Stimulated activated CD8-positive, alpha-beta memory T cell treated with anti-CD3 and anti-CD28 coated beads, Interleukin-4, amount 100 ng/mL, for 1 hour (primary cell): ENCODE measurements at places on chromosomes 4 and X.

GRCh38 chr4:164894702-164895101, 17.7 kb downstream of the APELA start:
- no peak for DNase-seq

GRCh38 chrX:47586043-47586787, 4.0 kb downstream of the TIMP1 start:
- DNase-seq, result no peak

GRCh38 chrX:136907621-136908020, 27.1 kb upstream of the RBMX start:
- DNase-seq, result no peak

- no peak for DNase-seq
These were observed 35.5 kb downstream of the NCAPG start for GRCh38 chr4:17846266-17846665.

GRCh38 chr4:150849016-150849415, 166.1 kb downstream of the LRBA start:
- DNase-seq, result no peak

GRCh38 chr4:113325876-113326615, 276.6 kb downstream of the ANK2 start:
- no peak for DNase-seq

DNA sequence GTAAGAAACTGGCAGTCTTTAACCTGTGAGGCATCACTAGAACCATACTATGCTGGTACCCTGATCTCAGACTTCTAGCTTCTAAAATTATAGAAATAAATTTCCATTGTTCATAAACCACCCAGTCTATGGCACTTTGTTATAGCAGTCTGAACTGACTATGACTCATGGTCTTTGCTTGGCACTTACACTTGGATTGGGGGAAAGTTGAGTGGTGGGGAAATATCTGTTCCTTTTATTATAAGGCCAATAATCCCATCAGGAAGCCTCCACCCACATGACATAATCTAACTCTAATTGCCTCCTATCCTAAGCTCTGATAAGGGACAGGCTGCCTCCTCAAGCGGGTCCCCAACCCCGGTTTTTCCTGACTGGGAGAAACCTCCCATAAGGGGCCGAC, 61.4 kb upstream of the PACRGL start:
- no peak for DNase-seq

DNA sequence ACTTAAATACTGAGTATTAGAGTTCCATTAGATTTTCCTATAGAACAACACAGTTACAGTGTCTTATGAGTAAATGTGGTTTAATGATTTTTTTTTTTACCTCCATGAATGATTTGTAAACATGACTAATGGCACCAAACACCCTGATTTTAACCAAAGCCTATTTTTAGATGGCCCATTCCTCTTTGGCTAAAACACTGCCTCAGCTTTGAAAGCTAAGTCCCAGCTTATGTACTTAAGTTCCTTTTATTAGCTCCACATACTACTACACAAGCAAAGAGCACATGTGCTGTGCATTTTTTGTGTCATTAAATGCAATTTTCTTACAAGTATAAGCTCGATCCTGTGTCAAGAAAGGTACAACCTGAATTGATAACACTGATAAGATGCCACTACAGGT, 575.6 kb upstream of the PITX2 start:
- DNase-seq, result no peak

DNA sequence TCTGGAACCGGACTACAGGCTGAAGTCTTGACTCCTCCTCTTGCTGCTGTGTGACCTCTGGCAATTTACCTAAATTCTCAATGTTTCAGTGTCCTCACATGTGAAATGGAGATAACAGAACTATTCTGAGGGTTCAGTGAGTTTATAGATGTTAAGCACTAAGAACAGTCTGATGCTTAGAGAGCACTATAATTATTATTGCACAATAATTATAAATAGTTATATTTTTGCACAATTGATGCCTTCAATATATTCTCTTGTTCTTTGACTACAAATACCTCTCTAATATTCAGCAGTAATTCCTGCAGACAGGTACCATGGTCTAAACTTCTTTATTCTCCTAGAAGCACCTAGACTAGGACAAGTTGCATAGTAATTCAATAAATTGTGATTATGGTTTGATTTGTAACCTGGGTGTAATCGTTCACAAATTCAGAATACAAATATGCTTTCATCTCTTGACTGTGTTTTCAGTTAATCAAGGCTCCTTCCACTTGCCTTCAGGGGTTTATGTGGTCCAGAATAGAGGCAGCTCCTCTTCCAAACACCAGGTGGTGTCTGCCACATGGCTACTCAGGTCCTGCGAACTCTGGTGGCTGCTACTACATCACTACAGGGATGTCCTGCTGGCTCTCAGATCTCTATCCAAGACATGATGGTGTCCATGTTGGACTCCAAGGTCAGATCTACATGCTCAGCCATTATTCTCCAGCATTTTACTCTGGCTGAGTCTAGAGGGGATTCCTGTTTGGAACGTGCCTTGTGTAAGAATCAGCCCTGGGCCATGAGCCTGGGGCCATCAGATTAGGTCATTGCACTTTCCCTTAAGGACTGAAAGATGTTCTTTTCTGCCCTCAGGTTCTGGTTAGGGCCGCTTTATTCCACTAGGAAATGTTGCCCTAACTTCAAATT, 103.4 kb downstream of the QRFPR start:
- DNase-seq, result no peak

DNA sequence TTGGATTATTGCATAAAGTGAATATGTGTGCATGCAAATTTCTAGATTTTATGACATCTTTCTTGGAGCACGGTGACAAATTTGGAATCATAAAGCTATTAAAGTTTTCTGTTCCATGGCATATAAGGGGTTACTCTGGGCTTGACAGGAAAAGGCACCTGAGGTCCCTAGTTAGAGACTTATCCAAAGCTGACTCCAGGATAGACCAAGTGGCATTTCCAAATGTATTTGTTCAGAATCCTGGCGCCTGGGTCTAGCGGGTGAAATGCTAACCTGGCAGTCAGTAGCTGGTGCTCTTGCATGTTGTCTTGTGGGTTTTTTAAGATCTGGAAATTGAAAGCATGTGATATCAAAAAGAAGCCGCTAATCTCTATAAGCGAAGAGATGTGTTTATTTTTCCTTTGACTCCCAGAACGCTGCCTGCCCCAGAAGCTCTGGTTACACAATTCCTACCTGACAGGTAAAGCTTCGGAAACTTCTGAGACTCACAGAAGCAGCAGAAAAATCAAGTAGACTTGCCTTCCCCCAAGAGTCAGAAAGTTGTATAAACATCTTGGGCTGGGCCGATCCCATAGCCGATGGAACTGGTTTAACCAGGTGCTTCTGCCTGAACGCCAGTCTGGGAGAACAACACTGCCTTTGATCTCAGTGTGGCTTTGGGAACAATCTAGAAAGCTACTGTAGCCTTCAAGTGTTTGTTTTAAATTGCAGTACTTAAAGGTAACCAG, 12.9 kb upstream of the ZCCHC4 start:
- DNase-seq, result no peak

- no peak for DNase-seq
These were observed 2334.6 kb downstream of the PCDH7 start for GRCh38 chr4:33054656-33055196.

GRCh38 chr4:184983672-184984356, 34.5 kb upstream of the HELT start:
- peak; percentile 20 for DNase-seq

DNA sequence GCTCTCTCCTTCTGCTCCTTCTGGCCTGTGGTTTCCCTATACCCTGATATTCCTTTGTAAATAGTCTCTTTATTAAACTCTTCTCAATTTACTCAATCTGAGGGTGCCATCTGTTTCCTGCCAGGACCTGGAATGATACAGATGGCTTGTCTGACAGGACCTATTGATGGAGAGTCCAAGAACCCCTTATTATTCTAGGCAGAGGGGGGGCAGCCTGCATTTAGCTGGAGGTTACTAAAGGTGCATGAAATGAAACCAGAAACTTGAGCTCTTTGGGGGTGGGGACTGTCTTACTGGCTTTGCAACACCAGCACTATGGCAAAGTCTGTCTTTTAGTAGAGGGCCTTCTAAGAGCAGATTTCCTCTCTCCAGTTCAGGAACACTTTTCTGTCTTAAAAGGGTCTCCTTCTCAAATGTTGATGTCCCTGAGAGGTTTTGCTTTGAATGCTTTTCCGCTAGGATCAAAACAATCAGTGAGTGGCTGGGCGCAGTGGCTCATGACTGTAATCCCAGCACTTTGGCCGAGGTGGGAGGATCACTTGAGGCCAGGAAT, 162.5 kb upstream of the MED14 start:
- no peak for DNase-seq

DNA sequence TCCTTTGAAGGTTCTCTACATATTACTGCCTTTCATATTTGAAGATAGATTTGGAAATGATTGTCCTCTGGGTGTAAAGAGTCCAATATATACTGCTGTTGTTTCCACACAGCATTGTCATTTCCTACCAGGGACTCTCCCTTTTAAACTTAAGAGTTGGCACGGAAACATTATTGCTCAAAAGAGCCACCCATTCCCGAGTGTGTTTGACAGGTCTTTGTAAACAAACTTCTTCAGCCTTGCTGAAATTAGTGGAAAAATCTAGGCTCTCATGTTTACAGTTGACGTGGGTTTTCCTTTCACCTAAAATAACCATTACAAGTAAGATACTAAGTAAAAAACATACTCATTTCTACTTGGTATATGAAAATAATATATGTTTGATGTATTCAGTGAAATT, 111.4 kb upstream of the LIMCH1 start:
- no peak for DNase-seq

GRCh38 chr4:134627366-134627765, 425.8 kb upstream of the PABPC4L start:
- no peak for DNase-seq

GRCh38 chr4:70712150-70712549, 9.6 kb upstream of the RUFY3 start:
- no peak for DNase-seq

DNA sequence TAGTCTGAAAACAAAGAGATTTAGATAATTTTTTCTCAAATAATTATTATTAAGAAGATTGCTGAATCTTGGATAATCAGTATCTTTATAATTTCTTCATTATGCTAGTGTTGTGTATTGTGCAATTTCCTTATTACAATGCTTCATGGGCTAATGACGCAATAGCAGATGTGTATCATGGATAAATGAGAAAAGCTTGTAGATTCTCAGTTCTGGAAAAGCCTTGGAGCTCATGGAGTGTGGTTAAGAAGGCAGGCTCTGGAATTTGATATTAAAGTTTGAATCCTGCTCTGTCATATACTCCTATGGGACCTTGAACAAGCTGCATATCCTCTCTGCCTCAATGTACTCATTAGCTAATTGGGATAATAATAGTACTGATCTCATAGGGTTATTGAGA, 18.9 kb upstream of the CXCL8 start:
- no peak for DNase-seq

DNA sequence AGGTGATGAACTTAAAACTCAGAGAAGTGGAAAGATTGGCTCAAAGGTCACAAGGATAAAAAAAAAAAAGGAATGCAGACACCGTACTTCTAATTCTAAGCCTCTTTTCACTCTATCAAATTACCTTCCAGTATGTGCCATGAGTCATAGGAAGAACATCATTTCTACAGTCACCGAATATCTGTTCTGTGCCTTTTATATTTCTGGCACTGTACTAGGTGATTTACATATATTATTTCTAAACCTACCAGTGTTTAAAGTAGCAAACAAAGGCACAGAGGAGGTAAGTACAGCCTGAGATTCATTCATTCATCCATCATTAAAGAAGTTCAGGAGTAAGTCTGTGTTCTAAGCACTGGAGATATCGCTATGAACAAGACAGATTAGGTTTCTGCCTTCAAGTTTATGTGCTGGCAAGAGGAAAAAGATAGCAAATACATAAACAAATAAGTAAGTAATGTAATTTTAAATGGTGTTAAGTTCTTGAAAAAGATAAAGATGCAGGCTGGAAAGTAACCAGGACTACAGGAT, 65.3 kb downstream of the PALLD start:
- no peak for DNase-seq

DNA sequence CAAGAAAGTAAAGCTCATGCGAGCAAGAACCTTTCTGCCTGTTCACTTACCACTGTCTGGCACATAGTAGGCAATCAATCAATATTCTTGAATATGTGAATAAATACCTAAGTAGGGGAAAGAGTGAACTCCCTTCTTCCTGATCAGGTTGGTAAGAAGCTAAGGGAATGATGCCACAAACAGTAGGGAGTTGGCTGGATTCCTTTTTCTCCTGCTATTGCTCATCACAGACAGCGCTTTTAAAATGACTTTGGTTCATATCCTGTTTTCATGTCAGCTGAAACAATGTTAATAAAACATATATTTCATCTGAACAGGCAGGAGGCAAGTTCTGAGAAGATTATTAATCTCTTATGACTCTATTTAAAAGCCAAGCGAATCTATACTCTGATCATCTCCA, 99.2 kb downstream of the NSUN7 start:
- no peak for DNase-seq

DNA sequence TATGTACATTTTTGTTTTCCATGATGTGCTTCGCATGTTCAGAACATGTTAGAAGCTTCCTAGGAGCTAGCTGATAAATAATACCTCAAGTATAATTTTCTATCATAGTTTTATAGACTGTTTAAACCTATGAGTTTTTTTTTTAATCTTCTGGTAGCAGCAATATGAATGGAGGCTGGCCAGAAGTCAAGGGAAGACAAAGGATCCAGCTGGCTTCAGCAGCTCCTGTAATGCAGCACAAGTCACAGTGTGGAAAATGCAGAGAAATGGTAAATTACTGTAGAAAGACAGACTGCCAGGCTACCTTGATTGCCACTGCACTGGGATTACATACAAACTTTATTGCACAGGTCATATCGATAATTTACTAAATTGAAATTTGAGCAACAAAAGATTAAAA, 537.9 kb downstream of the IQCM start:
- no peak for DNase-seq

DNA sequence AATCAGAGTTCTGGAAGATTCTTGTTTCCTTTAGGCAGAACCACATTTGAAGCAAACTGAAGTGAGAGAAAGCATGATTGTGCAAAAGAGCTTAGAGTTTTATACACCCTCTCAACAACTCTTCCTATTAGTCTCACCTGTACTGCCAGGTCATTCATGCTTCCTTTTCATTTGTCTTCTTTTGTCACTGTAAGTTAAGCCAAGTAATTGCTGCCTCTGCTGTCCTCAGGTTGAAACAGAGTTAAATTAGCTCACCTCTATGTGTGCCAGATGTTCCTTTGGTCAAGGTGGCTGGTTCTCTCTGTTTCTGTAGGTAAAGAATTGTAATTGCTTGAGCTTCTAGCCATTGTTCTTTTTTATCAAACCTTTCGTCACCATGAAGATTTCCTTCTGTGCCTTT, 41.1 kb upstream of the HPGD start:
- DNase-seq, result no peak

DNA sequence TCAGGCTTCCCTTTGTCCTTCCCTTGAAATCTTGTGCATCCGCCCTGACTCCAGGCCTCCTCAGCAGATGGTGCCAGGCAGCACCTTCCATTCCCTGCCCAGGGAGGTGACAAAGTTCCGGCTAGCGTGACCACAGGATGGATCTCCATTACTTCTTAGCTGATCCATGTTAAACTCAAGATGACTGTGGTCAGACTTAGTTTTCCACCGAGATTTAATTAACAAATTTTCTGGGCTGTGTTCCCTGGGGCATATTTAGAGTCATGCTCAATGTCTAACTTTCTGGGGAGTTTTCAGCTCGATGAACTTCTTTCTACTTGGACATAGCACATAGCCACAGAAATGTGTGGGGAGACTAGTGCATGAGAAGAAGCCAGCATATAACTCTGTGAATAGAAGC, 215.1 kb upstream of the SFRP2 start:
- DNase-seq, result no peak

- DNase-seq, result no peak
These were observed 346.5 kb upstream of the FAT1 start for GRCh38 chr4:187070158-187070557.

- no peak for DNase-seq
These were observed 28.3 kb downstream of the MMRN1 start for GRCh38 chr4:89922848-89923416.
